ENCODE measurements at places on chromosomes 16 and 17.

- no peak for DNase-seq
Measured at GRCh38 chr16:86065711-86066110, 166.7 kb downstream of the IRF8 start.

DNA sequence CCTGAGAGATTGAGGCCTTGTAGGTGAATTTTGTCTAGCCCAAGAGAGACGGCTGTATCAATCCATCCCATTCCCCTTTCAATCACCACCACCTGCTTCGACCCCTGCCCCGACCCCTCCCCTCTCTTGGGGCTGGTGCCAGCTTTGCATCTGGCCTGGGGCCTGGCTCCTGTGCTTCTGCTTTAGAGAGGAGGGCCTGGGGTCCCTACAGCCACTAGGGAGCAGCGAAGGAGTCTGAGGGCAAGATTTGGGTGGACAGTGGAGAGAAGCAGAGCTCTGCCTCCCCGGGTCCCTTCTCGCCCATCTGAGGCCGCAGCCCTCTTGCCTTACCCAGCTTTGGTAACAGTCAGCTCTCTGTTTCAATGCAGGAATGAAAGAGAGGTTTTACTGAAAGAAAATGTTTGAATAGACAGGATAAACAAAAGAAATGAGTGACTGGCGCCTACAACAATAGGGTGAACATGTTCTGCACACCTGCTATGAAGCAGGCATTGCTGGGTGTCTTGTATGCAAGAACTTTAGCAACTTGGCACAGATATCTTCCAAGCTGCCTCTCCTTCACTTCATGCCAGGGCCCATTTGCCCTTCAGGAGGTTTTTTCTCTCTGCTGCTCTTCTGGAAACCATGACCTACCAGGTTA, 57.4 kb downstream of the SLC47A1 start:
- DNase-seq: no peak

- no peak for DNase-seq
Measured at GRCh38 chr17:82235056-82235774, 6.4 kb downstream of the SLC16A3 start.

DNA sequence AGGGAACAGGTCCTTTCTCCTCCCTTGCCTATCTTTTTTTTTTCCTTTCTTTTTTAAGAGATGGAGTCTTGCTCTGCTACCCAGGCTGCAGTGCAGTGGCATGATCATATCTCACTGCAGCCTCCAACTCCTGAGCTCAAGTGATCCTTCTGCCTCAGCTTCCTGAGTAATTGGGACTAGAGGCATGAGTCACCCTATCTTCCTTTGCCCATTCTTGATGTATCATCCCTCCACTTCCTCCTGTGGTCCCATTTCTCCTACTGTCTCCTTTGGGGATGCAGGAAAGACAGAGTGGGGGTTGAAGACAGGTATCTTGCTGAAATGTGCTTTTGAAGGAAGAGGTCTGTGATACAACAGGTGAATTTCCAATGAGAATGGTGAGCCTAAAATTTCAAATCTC, 5.5 kb downstream of the MYO19 start:
- DNase-seq: no peak

GRCh38 chr17:564526-565065, 150.0 kb downstream of the VPS53 start:
- no peak for DNase-seq

GRCh38 chr17:55295411-55296170, 30.8 kb downstream of the HLF start:
- peak; percentile 75 for DNase-seq

DNA sequence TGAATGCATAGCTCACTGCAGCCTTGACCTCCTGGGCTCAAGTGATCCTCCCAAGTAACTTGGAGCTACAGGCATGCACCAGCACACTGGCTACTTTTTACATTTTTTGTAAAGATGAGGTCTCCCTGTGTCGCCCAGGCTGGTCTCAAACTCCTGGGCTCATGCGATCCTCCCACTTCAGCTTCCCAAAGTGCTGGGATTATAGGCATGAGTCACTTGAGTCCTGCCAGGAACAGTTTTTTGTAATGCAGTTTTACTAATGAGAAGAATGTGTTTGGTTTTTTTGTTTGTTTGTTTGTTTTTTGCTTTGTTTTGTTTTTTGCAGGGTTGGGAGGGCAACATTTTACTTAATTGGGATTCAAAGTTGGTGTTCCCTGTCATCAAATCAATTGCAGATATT, 22.2 kb downstream of the SOST start:
- DNase-seq: no peak

DNA sequence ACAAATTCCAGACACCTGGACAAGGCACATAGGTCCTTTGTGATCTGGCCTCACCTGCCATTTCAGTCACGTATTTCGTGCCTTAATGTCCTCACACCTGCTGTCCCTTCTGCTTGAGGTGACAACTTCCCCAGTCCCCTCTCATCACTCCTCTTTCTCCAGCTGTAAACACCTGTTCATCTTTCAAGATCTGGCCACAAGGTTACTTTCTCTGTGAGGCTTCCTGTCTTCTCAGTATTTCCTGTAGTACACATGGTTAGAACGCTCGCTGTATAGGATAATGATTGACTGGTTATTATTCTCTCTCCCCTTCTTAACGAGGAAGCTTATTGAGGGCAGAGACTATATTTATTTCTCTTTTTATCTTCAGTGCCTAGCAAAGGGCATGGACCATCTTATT, 74.5 kb upstream of the PMFBP1 start:
- DNase-seq: no peak

GRCh38 chr16:58034128-58034685, 8.7 kb downstream of the MMP15 start:
- peak; percentile 21 for DNase-seq

DNA sequence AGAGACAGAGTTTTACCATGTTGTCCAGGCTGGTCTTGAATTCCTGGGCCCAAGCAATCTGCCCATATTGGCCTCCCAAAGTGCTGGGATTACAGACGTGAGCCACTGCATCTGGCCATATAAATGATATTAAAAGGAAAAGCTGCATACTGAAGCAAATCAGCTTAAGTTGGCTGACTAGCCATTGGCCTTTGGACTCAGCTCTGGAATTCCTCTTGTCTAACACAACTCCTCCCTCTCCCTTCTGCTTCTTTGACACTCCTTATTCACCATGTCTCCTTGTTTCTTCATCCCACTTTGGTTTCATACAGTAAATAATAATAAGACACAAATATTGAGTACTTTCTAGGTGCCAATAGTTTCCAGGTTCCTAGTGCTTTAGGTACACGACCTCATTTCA, 7.5 kb downstream of the KRT12 start:
- no peak for DNase-seq

DNA sequence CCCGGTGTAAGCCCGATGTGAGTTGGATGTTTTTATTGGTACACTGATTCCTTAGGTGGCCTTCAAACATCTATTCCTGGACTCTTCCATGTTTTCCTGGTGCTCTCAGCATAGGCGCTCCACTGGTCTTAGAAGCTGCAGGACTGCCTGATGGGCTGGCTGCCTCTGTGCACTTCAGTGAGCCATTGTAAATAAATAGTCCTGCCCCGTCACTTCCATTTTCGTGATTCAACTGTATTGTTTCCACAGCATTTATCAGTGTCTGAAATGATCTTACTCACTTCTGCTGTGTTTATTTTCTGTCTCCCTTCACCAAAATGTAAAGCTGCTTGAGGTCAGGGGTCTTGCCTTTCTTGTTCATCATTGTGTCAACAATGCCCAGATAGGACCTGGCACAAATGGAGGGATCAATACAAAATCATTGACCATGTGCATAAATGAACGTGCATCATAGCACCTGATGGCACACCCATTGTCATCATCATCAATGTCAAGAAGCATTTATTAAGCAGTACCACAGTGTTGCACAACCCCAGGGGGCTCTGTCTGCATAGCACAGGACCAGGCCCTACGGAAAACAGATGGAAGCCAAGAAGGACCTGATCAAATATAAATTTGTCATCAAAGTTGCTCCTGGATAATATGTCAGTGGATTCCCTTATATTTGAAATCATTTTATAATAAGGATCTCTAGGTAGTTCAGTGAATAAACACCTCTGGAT, 66.6 kb upstream of the CPHXL start:
- DNase-seq: no peak
